Mammary epithelial cell (primary cell): ENCODE measurements at places on chromosomes 13 and 19.
A peak's percentile ranks its signal among the peaks of the same experiment; 100 is the strongest.

DNA sequence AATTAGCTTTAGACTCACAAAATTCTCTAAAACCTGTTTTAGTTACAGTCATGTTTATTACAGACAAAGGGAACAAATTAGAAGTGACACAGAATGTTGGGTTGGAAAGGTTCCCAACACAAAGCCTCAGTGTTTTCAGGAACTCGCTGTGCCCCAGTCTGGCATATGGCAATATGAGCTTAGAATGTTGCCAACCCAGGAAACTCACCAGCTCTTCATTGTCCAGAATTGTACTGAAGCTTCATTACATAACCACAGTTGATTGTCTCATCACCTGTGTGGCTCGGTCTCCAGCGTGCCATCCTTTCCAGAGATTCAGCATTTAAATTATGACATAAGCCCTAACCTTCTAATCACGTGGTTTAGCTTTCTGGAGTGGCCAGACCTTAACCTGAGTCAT, 19.1 kb downstream of the ZNF264 start:
- DNase-seq = no peak

GRCh38 chr19:35752746-35753350, 4.0 kb downstream of the HSPB6 start:
- DNase-seq = no peak

GRCh38 chr13:53631511-53631910, 602.9 kb downstream of the OLFM4 start:
- no peak for DNase-seq

- DNase-seq = peak; percentile 57
Observed at GRCh38 chr19:532561-533363, 1.2 kb downstream of the CDC34 start.

- DNase-seq = peak; percentile 28
Observed at GRCh38 chr19:41192574-41193429, at the start of gene CYP2S1. TSS of gene CYP2S1 (plus strand) at chr19:41193219. CDS start at chr19:41193265, 46 bp downstream.

DNA sequence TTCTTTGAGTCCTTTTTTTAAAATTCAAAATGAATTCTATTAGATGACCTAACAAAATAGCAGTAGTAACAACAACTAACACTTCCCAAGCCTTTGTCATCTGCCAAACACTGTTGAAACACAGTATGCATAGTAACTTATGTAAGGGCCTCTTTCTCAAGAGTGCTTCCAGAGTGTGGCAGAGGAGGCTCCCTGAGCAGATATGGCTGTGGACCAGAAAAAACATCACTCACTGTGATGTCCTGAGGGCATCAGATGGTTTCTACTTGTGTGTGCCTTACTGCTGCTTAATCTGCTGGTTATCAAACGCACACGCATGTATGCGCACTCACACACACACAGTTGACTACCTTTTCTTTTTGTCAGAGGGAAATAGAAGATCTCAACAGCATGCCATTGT, 110.8 kb downstream of the DLEU7 start:
- DNase-seq = peak; percentile 87
